Fibroblast of skin of left quadriceps (primary cell): ENCODE measurements at places on chromosomes 13 and 19.

- DNase-seq, result no peak
These were observed 17.7 kb upstream of the SPACA4 start for GRCh38 chr19:48588670-48589401.

- DNase-seq, result no peak
These were observed 12.9 kb downstream of the TBC1D4 start for GRCh38 chr13:75469047-75469446.

GRCh38 chr13:22461854-22462490 is 718.8 kb upstream of the SGCG start:
- no peak for DNase-seq

- DNase-seq, result no peak
These were observed 16.3 kb upstream of the RAP2A start for GRCh38 chr13:97417698-97418097.

GRCh38 chr19:27718234-27718633 is 1494.7 kb downstream of the UQCRFS1 start:
- DNase-seq, result no peak

DNA sequence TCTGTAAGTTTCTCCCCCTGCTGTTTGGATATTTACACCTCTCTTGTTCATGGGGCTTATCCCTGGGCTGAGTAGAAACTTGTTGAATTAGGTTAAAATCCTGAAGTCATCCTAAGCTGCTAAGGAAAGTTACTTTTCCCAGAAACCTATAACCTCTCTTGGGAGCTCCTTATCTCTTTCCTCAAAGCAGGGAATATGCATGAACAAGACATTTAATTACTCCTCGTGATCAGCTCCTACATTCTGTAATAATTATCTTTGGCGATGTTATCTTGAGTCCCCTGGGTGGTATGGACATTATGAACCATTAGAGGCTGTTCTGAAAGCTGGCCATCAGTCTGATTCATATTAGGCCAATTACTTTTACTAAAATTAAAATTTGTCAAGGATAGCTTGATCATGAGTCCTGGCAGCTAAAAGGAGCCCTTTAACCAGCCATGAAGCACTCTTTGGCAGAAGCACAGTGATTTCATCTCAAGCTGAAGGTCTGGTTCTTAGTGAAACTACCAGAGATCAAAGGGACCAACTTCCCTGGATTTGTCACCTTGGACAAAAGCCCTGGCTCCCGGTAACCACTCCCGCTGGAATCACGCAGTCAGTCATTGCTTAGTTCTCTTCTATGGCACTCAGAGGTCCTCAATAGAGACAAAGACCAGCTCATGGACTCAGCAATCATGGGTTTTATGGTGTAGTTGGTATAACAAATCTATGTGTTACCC is 811.8 kb downstream of the UQCRFS1 start:
- no peak for DNase-seq
